ENCODE measurements at places on chromosomes 1 and 21.
A peak's percentile ranks its signal among the peaks of the same experiment; 100 is the strongest.

GRCh38 chr1:60937720-60938119 lies 144.6 kb upstream of the NFIA start:
- no peak for DNase-seq

DNA sequence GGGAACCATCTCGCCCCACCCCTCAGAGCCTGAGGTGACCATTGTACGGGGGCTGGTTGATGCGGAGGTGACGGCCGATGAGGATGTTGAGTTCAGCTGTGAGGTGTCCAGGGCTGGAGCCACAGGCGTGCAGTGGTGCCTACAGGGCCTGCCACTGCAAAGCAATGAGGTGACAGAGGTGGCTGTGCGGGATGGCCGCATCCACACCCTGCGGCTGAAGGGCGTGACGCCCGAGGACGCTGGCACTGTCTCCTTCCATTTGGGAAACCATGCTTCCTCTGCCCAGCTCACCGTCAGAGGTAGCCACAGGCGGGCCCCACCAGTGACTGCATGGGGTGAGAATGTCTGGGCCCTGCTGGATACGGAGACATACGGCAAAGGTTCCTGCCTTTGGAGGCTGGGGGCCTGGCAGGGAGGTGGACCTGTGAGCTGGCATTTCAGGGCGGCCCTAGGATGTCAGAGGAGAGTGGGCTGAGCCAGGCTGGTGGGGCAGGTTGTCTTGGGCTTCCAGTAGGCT lies 98.5 kb downstream of the TRIM11 start:
- peak; percentile 46 for DNase-seq

GRCh38 chr1:190511554-190511953 lies 33.9 kb upstream of the BRINP3 start:
- DNase-seq: no peak

DNA sequence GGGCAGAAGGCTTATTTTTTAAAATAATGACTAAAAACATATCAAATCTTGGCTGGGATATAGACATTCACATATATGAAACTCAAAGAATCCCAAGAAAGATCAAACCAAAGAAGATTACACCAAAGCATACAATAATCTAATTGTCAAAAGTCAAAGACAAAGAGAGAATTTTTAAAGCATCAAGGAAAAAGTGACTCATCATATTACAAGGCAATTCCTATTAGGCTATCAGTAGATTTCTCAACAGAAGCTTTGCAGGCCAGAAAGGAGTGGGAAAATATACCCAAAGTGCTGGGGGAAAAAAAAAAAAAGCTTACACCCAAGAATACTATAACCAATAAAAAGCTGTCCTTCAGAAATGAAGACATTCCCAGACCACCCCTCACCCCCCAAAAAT lies 375.6 kb downstream of the BRINP2 start:
- no peak for DNase-seq

DNA sequence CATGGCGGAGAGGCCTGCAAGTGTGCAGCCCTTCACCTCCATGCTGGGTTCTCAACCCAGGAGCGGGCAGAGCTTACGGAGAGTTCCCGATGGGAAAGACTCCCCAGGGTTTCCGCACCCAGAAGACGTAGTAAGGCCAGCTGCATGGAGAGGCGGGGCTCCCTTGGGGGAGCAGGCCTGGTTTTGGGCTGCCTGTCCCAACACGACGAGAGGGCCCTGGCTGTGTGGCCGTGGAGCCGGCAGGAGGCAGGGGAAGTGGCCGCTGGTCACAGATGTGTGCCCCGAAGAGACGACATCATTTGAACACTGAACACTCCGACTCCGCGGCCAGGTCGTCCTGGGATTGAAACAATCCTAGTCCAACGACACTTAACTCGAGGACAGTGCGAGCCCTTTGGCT lies 57.0 kb downstream of the MORN1 start:
- no peak for DNase-seq

GRCh38 chr1:38546636-38547035 lies 312.9 kb downstream of the RRAGC start:
- no peak for DNase-seq

DNA sequence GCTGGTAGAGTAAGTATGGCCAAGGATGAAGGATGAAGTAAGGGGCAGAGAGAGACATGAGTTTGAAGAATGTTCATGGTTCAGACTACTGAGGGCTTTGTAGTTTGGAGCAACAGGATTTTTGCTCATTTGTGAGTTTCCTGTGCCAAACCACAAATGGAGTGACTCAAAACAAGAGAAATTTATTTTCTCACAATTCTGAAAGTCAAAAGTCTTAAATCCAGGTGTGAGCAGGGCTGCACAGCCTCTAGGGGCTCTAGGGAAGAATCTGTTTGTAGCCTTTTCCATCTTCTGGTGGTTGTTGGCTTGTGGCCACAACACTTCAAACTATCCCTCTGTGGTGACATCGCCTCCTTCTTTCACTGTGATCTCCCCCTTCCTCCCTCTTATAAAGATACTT lies 58.9 kb downstream of the RHOU start:
- no peak for DNase-seq

- no peak for DNase-seq
Observed at GRCh38 chr1:175338387-175339135, 146.0 kb upstream of the KIAA0040 start.
